ENCODE measurements at places on chromosomes 6 and 20.

- DNase-seq, result no peak
Observed at GRCh38 chr20:16553101-16553500, 20.1 kb downstream of the KIF16B start.

DNA sequence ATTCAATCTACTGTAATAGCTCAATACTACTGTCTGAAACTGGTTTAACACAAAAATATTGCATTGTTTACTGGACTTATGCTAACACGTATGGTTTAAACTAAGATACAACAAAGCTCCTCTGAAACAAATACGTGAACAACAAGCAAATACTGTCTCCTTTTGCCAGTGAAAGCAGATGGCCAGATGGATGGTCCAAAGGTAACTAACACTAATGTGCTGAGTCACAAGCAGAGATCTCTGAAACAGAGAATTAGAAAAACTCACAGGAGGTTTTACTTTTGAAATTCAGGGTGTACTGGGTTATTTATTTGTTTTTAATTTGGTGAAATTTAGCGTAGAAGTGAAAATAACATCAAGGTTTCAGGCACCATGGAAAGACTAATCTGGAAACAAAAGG is 124.3 kb upstream of the SOX4 start:
- DNase-seq, result no peak

GRCh38 chr6:57109880-57110279 is 19.9 kb downstream of the ZNF451 start:
- no peak for DNase-seq

- no peak for DNase-seq
Observed at GRCh38 chr20:25238319-25239037, 9.4 kb upstream of the PYGB start.

DNA sequence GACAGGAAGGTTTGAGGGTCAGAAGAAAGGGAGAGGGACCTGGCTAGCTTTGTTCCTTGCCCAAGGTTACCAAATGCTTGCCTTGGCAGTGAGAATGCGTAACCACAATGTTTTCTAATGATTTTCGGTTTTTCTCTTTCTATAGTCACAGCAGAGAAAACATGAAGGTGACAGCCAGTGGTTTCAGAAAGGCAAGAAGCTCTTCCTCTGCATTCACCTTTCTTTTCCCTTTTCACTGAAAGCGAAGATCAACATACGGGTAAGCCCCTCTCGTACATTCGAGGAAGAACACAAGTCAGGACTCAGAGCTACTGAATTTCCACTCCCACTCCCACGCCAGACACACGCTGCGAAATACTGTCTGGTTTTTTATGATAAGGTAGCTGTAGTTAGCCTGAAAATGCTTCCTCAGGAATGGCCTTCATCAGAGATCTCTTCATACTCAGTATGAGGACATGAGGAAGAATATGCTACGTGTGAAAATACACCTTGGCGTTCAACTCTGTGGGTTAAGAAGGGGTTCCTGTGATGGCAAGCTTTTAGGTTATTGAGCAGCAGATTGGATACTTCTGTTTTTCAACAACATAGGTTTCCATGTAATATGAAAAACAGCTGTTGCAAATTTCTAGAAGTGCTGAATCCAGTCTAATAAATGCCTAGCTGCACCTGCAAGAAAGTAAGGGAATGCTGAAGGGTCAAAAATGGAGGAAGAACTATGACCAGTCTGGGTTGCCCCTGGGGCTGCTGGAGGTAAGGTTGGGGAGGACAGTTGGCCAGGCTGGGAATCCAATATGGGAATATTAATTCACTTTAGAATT is 7.4 kb upstream of the CD83 start:
- no peak for DNase-seq

DNA sequence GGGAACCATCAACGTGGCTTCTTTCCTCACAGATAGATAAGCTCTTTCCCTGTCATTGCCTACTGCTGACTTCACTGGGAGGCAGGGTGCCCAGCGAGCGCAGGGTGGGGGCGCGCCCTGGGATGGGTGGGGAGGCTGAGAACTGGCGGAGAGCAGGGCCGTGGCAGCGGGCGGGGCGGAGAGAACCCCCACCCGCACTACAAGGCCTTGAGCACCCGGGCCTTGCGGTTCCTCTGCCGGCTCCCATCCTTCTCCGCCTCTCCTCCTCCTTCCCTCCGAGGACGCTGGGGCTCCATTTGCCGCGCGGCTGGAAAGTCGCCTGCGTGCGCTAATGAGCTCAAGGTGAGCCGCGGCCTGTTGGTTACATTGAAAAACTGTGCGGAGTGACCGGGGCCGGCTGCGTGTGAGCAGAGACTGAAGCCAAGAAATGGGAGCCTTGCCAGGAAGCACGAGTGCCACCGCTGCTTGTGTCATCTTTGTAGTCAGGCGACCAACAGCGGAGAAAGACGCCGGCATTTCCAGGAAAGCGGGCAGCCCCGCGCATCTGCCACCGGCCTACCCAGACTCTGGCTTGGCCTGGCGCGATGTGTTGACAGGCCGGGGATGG is 963.5 kb upstream of the SLC35B3 start:
- no peak for DNase-seq
